ENCODE measurements at places on chromosomes 4 and X.

DNA sequence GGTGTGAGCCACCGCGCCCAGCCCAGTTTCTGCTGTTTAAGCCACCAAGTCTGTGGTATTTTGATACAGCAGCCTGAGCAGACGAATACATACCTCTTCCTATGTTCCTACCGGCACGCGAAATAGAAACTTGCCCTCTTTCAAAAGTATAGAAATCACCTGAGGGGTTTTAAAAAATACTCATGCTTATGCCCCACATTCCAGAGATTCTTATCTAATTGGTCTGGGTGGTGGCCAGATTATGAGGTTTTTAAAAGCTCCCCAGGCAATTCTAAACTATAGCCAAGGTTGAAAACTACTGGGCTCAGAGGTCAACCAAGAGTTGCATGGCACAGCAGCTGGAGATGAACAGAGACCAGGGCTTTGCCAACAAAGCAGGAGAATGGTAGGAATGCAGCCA, 24.9 kb upstream of the HUWE1 start:
- no peak for DNase-seq

DNA sequence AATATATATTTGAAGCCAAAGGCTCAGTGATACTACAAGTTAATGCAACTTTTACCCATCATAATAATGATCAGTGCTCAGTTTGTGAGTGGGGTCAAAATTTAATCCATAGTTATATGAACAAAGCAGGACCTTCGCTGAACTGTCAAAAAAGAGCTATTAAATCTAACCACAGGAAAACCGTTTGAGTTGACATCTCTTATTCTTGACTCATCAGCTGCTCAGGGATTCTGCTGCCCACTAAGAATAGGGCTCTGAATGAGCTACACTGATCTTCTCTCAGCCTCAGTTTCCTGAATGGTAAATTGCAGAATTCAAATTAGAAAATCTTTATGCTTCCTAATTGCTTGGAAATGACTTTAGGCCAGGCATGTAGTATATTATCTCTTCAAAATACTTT, 44.9 kb upstream of the NAP1L5 start:
- no peak for DNase-seq

DNA sequence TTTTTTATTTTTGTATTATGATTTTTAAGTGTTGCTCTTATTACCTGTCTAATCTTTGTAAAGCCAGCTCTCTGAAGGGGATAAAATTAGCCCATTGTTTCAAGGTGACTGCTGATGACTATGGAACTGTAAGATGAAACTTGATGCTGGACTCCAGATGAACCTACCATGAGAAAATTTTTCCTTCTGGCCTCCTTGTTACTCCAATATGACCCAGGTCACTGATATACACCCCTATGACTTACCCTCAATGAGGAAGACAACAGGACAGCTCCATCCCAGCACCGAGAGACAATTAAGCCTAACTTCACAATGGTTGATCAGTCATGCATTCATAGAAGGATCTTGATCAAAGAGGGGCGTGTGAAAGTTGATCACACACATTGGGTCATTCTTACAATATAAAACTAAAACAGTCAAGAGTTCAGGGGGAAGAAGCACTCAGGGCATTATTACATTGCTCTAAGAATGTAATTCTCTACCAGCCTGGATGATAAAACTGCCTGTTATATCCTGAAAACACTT, 230.8 kb upstream of the AGTR2 start:
- DNase-seq = no peak

DNA sequence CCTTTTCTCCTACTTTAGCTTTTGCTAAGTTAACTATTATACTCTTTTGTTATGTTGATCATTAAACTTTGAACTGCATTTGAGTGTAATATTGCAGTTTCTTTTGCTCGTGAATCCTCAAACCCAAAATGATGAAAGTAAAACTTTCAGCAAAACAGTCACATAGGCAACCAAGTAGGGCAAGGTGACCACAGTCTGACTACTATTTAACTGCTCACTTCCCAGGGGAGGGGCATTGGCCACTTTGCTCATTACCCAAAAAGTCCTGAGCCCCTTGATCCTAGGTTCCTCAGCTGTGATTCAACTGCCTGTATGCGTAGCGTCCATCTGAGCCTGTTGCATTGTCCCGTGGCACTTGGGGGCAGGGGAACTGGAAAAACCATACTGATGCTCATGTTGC, 17.0 kb downstream of the RBMX2 start:
- no peak for DNase-seq

GRCh38 chr4:176925962-176926361, 133.2 kb upstream of the VEGFC start:
- DNase-seq = no peak

- DNase-seq = no peak
These were observed 44.9 kb downstream of the HAND2 start for GRCh38 chr4:173485164-173485563.

All from LoVo (cell line).